ENCODE measurements at places on chromosomes 12 and 14.

- no peak for DNase-seq
These were observed 86.3 kb downstream of the DCAF5 start for GRCh38 chr14:69066396-69067171.

DNA sequence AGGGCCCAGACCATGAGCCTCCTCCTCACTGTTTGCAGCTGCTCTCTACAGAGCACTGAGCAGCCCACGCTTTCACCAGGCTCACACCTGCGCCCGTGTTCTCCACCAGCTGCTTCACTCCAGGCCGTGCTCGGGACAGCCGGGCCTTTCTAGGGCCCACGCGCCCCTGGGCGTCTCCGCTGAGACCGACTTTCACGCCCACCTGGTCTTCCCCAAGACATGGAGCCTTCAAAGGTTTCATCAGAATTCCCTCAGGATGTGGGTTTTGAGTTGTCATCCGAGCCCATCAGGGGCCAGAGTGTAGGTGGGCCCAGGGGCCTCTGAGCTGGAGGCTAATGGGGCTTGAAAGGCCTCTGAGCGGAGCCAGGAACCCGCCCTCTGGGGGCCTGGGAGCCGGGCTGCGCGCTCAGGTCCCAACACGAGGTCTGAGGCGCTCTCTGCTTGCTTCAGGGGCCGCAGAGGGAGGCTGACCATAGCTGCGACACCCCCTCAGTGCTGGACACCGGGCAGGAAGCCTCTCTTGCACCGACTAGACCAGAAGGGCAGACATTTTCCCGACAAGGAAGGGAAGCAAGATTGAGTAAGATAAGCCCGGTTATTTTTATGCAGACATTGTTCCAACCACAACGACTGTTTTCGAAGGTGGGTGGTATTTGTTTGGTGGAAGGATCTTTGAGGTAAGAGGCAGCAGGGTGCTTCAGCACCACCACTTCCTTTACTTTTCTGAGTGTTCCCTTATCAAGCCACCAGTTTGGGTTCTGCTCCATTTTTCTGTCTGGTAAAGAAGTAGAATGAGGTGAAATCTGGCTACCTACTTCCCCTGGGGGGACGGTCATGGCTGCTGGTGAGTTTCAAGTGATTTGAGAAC lies 125.0 kb upstream of the FUT8 start:
- DNase-seq = peak; percentile 53

DNA sequence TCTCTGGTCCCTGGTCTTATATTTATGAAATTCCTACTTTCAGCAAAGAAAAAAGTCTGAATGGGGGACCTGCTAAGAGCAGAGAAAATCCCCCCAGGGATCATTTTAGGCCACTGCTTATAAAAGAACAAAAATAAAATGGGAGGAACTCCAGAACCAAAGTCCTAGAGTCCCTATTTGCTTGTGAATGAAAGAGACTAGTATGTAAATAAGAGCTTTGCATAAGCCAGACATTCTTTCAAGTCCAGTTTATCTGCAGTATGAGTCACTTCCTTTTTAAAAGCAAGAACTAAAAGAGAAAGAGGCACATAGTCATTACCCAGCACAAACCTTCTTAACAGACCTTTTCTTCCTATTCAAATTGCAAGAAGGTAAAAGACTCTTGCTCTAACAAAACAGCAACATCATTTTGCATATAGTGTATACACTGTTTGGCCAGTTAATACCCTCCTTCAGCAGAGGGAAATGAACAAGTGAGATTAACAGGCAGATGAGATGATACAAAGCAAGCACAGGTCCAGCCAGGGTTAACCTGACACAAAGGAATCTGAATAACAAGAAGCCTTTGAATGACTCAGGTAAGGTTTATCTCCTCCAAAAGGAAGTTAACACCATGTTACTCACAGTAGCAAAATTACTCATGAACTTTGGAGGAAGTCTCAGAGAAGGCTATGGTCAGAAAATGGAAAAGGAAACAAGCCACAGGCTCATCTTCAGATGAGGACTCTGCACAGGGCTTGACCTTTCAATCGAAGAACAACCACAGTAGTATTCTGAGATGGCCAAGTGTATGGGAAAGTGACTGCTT lies 87.3 kb downstream of the PHLDA1 start:
- DNase-seq = no peak

DNA sequence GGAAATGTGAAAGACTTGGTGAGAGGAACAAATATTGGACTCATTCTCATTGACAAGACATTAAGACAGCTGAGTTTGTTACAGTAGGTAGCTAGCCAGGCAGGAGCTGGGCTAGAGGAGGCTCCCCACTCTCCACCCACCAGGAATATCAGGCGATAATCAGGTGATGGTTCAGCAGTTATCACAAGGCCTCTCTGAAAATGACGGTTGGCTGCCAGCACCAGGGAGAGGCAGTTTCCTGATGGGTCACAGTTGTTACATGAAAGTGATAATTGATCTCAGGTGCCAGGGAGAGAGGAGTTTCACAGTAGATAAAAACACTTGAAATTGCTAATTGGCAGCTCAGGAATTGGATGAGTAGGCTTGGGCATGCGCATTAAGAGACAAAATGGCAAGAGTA lies 116.5 kb downstream of the TMTC2 start:
- DNase-seq = no peak

GRCh38 chr14:35366521-35366976 lies 38.0 kb downstream of the NFKBIA start:
- DNase-seq = no peak

DNA sequence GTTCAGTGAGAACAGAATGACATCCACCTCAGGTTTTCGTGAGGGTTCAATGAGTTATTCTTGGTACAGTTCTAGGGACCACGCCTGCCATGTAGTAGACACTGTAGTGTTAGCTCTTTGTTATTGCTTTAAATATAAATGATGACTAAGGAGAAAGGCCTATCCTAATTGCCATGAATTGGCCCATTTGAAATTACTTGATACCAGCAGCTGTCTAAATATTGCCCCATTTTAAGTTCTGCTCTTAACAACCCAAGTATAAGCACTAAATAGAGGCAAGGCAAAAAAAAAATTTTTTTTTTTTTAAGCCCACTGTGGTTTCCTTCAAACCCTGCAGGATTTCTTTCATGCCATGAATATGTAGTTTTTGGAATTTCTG lies 84.5 kb downstream of the BORCS5 start:
- DNase-seq = no peak

DNA sequence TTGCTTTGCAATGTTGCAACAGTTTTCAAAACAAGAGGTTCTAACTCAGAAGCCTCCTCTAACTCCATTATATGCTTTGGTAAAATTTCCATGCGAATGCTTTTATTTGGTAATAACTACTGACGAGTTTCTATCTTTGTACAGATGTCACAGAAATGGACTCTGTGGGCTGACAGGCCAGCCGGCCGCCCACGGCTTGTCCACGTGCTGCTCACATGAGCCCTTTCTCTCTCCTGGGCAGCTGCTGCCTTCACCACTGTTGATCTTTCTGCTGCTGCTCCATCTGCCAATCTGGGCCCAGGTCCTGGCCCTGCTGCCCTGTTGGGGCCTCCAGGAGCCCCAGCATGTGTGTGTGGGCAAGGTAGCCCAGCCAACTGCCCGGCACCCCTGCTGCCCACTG lies 168.2 kb upstream of the TMEM132C start:
- DNase-seq = no peak

GRCh38 chr12:128857133-128857763 lies 4.0 kb downstream of the GLT1D1 start:
- no peak for DNase-seq

GRCh38 chr14:91378930-91379578 lies 38.6 kb downstream of the CCDC88C start:
- DNase-seq = no peak

- DNase-seq = no peak
These were observed 179.6 kb upstream of the MYL2 start for GRCh38 chr12:111100003-111100402.

DNA sequence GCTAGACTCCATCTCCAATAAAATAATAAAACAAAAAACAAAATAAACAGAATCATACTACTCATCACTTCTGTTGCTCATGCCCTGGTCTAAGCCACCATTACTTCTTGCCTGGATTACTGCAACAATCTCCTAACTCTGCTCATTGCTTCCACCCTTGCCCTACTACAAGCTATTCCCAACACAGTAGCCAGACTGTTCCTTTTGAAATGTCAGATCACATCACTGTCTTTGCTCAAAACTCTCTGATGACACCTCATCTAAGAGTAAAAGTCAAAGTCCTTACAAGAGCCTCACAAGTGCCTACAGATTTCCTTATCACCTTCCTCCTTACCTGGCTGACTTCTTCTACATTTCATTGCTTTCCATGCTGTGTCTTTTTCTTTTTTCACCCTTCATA lies 10.0 kb downstream of the FBXO33 start:
- no peak for DNase-seq

DNA sequence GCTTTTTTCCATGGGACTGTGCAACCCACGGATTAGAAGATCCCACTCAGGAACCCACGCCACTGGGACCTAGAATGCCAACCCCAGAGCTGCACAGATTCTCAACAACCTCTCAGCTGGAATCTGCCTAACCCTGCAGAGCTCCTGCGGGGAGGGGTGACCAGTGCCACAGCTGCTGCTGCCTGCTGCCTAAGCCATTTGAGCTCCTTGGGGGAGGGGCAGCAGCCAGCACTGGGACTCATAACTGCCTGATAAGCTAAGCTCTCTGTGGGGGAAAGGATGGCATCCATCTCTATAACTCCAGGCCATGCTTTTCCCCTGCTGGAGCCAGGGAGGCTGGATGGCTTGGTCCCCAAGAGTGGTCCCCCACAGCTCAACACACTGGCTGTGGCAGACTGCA lies 182.8 kb downstream of the SLC5A8 start:
- no peak for DNase-seq

GRCh38 chr12:83197483-83197914 lies 510.8 kb downstream of the TMTC2 start:
- DNase-seq = no peak

DNA sequence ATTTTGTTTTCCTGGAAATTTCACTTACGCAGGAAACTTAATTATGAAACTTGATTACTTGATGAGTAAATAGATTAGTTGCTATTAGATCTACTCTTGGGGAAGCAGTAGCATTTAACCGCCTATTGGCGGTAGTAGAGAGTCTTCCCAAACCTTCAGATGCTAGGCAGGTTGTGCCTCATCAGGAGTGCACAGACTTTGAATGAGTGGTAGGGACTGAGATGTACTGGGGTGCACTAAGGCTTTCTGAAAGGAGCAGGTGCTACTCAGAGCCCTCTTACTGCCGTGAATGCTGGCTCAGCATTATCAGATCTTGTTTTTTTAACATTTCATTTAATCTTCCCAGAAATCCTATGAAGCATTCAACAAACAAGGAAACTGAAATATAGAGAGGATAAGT lies 7.7 kb downstream of the GATC start:
- DNase-seq = no peak

GRCh38 chr12:90959032-90959431 lies 4.1 kb upstream of the CCER1 start:
- no peak for DNase-seq

GRCh38 chr12:18970603-18971002 lies 158.9 kb upstream of the PLEKHA5 start:
- DNase-seq = no peak

- DNase-seq = no peak
These were observed 415.6 kb downstream of the MDGA2 start for GRCh38 chr14:47259796-47260195.

- no peak for DNase-seq
These were observed 25.7 kb downstream of the PPP1CC start for GRCh38 chr12:110717037-110717436.

- no peak for DNase-seq
These were observed 35.3 kb downstream of the KICS2 start for GRCh38 chr12:64186789-64187188.

DNA sequence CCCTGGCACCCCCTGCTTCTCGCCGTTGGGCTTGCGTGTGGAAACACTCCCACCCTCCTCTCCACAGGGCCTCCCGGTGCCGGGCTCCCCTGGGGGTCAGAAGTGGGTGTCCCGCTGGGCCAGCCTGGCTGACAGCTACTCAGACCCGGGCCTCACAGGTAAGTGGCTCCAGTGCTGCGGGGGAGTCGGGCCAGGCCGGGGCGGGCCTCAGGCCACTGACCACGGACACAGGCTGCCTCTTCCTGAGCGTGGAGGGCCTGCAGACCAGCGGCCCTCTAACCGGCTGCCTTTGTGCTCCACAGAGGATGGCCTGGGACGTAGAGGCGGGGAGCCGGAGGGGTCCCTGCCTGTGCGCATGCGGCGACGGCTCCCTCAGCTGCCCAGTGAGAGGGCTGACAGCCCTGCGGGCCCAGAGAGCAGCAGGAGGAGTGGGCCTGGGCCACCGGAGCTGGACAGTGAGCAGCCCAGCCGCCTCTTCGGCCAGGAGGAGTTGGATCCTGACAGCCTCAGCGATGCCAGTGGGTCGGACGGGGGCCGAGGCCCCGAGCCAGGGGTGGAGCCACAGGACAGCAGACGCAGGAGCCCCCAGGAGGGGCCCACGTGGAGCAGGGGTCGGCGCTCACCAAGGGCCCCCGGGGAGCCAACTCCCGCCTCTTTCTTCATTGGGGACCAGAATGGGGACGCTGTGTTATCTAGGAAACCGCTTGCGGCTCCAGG lies 21.1 kb downstream of the CEP170B start:
- DNase-seq = no peak

DNA sequence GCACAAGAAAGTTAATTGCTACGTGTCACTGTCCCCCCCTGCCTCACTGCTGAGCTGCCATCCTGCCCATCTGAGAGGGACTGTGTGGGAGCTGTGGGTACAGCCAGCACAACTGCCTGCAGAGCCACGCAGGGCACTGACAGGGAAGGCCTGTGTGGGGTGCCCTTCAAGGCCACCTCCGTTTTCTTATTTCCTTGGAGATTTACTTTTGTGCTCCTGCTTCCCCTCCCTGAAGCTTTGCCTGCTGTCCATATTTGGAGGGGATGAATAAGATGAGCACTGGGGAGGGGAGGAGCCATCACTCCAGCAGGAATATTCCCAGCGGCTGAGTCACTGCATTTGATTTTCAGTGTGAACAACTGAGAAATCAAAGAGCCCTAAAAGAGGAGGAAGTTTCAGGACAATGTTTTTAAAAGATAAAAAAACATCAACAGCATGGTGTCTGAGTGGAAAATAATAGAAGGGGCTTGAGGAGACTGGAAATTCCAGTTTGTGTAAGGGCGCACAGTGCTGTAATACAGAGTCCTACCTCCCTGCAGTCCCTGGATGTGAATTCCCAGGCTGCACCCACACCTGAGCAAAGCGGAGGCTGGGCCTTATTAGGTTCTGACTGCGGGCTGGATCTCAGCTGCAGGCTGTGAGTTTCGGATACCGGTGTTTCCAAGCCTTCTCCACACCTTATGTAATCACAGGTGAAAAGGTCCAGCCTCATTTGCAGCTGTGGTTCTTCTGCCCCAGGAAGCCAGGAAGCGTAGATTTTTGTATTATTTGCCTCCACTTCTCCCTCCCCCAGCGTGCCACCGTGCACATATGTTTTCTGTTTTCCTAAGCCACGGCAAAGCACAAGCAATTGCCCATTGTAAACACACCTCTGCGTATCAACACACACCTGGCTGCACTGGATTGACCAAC lies 192.6 kb upstream of the BCL2L14 start:
- no peak for DNase-seq

- DNase-seq = no peak
These were observed 27.2 kb upstream of the GPR132 start for GRCh38 chr14:105092171-105093037.

- DNase-seq = no peak
These were observed 148.8 kb upstream of the ATF7IP start for GRCh38 chr12:14216405-14217294.

All from GM12891 (cell line).